ENCODE measurements at places on chromosomes 2 and 18.

DNA sequence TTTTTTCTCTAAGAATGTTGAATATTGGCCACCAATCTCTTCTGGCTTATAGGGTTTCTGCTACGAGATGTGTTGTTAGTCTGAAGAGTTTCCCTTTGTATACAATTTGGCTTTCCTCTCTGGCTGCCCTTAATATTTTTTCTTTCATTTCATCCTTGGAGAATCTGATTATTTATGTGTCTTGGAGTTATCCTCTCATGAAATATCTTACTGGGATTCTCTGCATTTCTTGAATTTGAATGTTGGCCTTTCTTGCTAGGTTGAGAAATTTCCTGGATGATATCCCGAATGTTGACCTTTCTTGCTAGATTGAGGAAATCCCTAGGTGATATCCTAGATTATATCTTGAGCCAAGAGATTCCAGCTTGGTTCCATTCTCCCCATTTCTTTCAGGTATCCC, 125.6 kb downstream of the SLC5A7 start:
- no peak for DNase-seq

- no peak for DNase-seq
Measured at GRCh38 chr18:69689121-69689759, 258.4 kb downstream of the CD226 start.

DNA sequence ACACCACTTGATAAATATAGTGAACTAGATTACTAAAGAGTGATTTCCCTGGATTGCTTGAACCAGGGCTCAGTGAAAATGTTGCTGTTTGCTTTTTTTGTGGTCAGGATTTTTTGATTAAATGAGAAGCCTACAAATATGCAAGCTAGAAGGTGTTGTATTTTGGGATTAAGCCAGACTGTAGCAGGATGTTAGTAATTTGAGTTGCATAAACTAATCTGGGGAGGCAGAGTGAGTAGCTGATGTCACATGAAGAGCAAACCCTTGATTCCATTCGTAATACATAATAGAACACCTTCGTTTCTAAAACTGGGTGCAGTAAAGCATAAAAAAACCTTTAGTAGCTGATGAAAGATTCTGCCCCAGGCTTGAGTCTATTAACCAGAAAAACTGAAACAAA, 32.0 kb downstream of the NEDD4L start:
- DNase-seq: no peak

- no peak for DNase-seq
Measured at GRCh38 chr2:236081171-236081570, 87.0 kb downstream of the GBX2 start.

DNA sequence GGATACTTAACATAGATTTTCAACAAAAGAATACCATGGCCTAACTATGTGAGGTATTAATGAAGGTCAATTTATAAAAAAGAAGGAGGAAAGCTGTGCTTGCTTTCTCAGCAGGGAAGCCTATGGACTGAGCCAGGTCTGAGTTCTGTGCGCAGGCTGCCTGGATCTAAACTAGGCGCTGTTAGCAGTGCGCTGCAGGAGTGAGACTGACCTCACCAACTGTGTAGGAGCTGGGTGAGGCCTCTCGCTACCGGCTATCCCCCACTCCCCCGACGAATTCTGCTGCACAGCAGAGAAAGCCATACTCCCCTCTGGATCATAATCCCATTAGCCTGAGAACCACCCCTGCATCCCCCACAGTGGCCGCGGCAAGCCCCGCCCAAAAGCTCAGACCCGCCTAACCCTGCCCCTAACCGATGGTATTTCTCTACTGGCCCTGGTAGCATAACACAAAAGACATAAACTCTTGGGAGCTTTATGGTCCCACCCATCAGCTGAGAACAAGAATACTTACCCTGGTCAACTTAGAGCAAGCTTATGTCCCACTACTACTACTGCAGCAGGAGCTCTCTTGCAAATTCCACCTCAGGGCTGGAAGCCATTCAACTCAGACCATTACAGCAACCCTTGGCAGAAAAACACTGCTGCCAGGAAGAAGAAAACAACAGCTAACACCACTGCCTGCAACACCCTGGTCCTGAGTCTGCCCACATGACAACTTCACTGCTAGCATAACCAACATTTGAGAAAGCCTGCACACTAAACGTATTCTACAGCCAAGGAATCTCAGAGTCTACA, 28.0 kb downstream of the SULT1C2 start:
- DNase-seq: no peak

GRCh38 chr2:501667-502066, 175.5 kb downstream of the TMEM18 start:
- no peak for DNase-seq

GRCh38 chr2:227415538-227416424, 28.0 kb upstream of the SCYGR1 start:
- no peak for DNase-seq

DNA sequence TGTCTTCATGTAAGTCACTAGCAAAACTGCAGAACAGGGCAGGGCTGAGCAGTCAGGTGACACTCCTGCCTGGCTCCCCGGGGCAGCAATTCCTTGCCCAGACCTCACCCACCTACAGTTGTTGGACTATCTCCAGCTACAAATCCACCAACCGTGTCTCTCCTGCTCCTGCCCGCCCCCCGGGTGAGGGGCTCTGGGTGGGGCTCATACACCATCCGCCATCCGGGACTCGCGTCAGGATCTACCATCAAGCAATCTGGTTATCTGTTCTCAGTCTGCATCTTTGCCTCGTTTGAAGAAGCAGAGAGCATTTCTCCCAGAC, 13.5 kb upstream of the GLI2 start:
- no peak for DNase-seq

DNA sequence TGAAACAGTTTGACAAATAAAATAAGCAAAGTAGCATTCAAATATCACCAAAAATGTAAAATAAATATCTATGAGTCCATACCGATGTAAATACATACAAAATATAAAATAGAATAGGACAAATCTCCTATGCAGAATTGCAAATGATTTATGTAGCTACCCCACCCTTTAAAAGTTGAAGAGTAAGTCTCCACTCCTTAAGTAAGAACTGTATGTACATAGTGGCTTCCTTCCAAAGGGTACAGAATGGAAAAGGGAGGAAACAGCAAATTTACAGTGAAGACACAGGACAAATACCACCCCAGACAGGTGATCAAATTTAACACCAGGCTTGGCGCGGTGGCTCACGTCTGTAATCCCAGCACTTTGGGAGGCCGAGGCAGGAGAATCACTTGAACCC, 40.8 kb downstream of the COL5A2 start:
- DNase-seq: no peak

DNA sequence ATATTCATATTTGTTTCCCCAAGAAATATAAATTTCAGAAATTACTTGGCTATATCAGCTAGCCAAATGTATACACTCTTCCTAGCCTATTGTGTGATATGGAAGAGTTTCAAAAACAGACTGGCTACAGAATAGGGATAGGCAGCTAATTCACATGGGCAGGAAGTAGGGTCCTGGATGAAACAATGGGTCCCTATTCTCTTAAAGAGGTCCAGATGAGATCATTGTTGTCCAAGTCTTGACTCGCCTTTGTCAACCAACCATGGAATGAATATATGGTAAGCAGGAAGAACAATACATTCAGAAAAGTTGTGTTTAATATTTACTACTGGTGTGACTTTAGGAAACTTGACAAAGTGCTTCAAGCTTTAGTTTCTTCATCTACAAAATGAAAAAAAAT, 319.9 kb downstream of the NBAS start:
- no peak for DNase-seq

GRCh38 chr2:82656420-82656819, 1802.7 kb downstream of the SUCLG1 start:
- no peak for DNase-seq

- no peak for DNase-seq
Measured at GRCh38 chr18:44834867-44835469, 154.3 kb downstream of the SETBP1 start.

- no peak for DNase-seq
Measured at GRCh38 chr2:1701020-1701419, 43.3 kb downstream of the PXDN start.

GRCh38 chr2:232871835-232872736, 2.0 kb downstream of the SNORC start:
- DNase-seq: no peak

- no peak for DNase-seq
Measured at GRCh38 chr2:153584244-153584643, 105.7 kb upstream of the RPRM start.
